A549 treated with Hydrocortisone at 1 μM for 4 hours (cell line): ENCODE measurements at places on chromosomes 7 and 10. TPM values are rescaled to one million over a fixed set of nuclear protein-coding genes. Genes with fewer than 3 reads are reported as not detected.

Gene TMEM270
- total RNA-seq = 0.10 to 0.28 TPM (median 0.13 TPM) in 3 of 5 replicates, not detected in the others

Gene FXYD4
- total RNA-seq = not detected in 5 replicates

Gene AOC1
- total RNA-seq = 0.06 to 0.10 TPM in 2 of 5 replicates, not detected in the others

Gene CHST3
- total RNA-seq = 43.0 to 57.6 TPM (median 51.6 TPM) in 5 replicates

Gene IL6
- total RNA-seq = 0.80 to 1.9 TPM (median 1.1 TPM) in 5 replicates

Gene SFXN4
- 45.6 to 50.1 TPM (median 47.6 TPM) in 5 replicates for total RNA-seq

Gene SFTPD
- total RNA-seq = 0.23 to 0.33 TPM (median 0.24 TPM) in 5 replicates

Gene SMKR1
- total RNA-seq = 7.0 to 11.1 TPM (median 10.4 TPM) in 5 replicates

Gene PRF1
- 0.03 TPM in 1 of 5 replicates, not detected in the others for total RNA-seq

Gene SFRP5
- 2.2 to 2.7 TPM (median 2.6 TPM) in 5 replicates for total RNA-seq

Gene CNPY1
- total RNA-seq = not detected in 5 replicates

Gene UCN3
- total RNA-seq = not detected in 5 replicates

Gene TMEM254
- 17.5 to 22.1 TPM (median 18.8 TPM) in 5 replicates for total RNA-seq

Gene KCND2
- total RNA-seq = not detected in 5 replicates

Gene EEPD1
- total RNA-seq = 54.5 to 61.6 TPM (median 58.0 TPM) in 5 replicates

Gene ADRB1
- 1.1 to 1.4 TPM (median 1.2 TPM) in 5 replicates for total RNA-seq

Gene NYAP1
- 3.0 to 7.0 TPM (median 5.1 TPM) in 5 replicates for total RNA-seq

Gene AGR2
- 97.1 to 153 TPM (median 143 TPM) in 5 replicates for total RNA-seq

Gene CASP7
- 24.4 to 34.3 TPM (median 29.2 TPM) in 5 replicates for total RNA-seq

Gene CDHR1
- 0.02 to 0.12 TPM (median 0.09 TPM) in 5 replicates for total RNA-seq

Gene HKDC1
- 8.3 to 11.9 TPM (median 9.9 TPM) in 5 replicates for total RNA-seq

Gene UCMA
- not detected in 5 replicates for total RNA-seq

Gene BMPER
- 4.2 to 8.5 TPM (median 4.4 TPM) in 5 replicates for total RNA-seq
